Esophagus muscularis mucosa (tissue), 4 donors: ENCODE measurements at places on chromosomes 1 and 21. TPM values are rescaled to one million over a fixed set of nuclear protein-coding genes. Genes with fewer than 3 reads are reported as not detected.

FCGR2B gene
- total RNA-seq: 39.8 TPM

FCGR3A gene
- 8.6 TPM for total RNA-seq

RALGPS2 gene
- total RNA-seq: 18.8 TPM

HMGN2 gene
- total RNA-seq: 205 TPM

SLC5A9 gene
- 1.3 TPM for total RNA-seq

PDE9A gene
- total RNA-seq: 46.4 TPM

- no peak overlapping the region for H3K27ac ChIP-seq
- no peak overlapping the region for H3K4me3 ChIP-seq
- no peaks in the 10 kb centered on the region for H3K36me3 ChIP-seq
- peaks cover 9% of the 10 kb centered on the region for H3K4me1 ChIP-seq
- H3K27me3 ChIP-seq: no peaks in the 10 kb centered on the region
Observed at GRCh38 chr1:217224201-217224600, 406.7 kb downstream of the GPATCH2 start.

- no peaks in the 10 kb centered on the region for H3K27me3 ChIP-seq
- no peak overlapping the region for H3K27ac ChIP-seq
- no peaks in the 10 kb centered on the region for H3K36me3 ChIP-seq
- DNase-seq: no peak
- H3K4me1 ChIP-seq: no peaks in the 10 kb centered on the region
Observed at GRCh38 chr1:200211157-200211556, 183.6 kb downstream of the NR5A2 start.

DNA sequence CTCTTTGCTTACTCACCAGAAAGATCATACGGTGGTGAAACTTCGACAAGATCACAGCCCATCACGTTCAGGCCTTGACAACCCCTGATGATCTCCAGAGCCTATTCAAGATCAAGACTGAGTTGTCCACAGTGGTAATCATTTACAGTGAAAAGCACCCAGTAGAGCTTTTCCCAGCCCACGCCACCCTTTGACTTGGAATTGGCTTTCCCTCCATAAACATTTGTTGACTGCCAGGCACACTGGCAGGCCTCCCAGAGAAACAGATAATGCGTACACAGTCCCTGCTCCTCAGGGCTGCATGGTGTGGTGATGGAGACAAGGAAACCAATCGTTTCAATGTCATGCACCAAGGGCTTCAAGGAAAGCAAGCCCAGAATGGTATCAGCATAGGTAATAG lies 10.1 kb downstream of the AGMAT start:
- peaks cover 13% of the 10 kb centered on the region for H3K36me3 ChIP-seq
- peaks cover 5% of the 10 kb centered on the region for H3K4me1 ChIP-seq
- H3K4me3 ChIP-seq: no peak overlapping the region
- DNase-seq: no peak
- H3K27me3 ChIP-seq: no peaks in the 10 kb centered on the region

GRCh38 chr1:66381621-66382275 lies 152.2 kb upstream of the SGIP1 start:
- H3K36me3 ChIP-seq: no peaks in the 10 kb centered on the region
- no peak overlapping the region for H3K27ac ChIP-seq
- H3K4me1 ChIP-seq: no peaks in the 10 kb centered on the region
- H3K27me3 ChIP-seq: no peaks in the 10 kb centered on the region
- H3K4me3 ChIP-seq: no peak overlapping the region

- H3K36me3 ChIP-seq: no peaks in the 10 kb centered on the region
- H3K4me3 ChIP-seq: no peak overlapping the region
- no peak overlapping the region for H3K27ac ChIP-seq
- peaks cover 58% of the 10 kb centered on the region for H3K4me1 ChIP-seq
Observed at GRCh38 chr1:27113861-27114260, 41.1 kb downstream of the SLC9A1 start.

- H3K27me3 ChIP-seq: peaks cover 70% of the 10 kb centered on the region
- H3K4me1 ChIP-seq: no peaks in the 10 kb centered on the region
- H3K27ac ChIP-seq: no peak overlapping the region
- H3K36me3 ChIP-seq: no peaks in the 10 kb centered on the region
- no peak for DNase-seq
- H3K4me3 ChIP-seq: no peak overlapping the region
Observed at GRCh38 chr1:228362141-228362883, 44.3 kb downstream of the TRIM11 start.

DNA sequence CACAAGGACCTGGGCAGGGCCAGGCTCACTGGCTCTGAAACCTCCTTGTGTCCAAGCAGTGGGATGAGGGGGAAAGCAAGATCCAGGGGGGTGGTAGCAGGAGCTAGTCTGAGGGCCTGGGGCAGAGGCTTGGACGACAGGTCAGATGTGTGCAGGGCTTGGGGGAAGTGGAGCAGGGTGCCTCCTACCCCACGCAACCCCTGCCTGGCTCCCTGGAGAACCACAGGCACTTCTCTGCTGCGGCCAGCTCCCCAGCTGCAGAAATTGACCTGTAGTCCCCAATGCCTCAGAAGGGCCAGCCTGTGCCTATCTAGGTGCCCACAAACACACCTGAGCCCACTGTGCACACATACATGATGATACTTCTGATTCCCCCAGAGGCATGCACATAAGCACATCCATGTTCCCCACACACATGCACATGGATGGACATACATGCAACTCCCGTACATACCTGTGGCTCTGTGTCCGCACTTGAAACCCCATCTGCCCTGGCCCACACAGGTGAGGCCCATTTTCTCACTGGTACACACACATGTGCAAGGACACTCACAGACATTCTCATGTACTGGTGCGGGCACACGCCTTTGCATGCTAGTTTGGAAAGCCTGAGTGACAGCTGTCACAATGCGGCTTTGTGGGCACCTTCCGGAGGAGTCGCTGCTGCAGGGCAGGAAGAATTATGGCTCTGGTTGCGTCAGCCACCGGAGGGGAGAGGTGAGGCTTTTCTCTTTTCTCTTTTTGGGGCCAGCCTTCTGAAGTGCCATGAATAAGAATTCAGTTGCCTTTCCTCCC lies 247.2 kb upstream of the CSF3R start:
- no peak overlapping the region for H3K4me3 ChIP-seq
- no peaks in the 10 kb centered on the region for H3K27me3 ChIP-seq
- no peak overlapping the region for H3K27ac ChIP-seq
- no peaks in the 10 kb centered on the region for H3K4me1 ChIP-seq
- H3K36me3 ChIP-seq: no peaks in the 10 kb centered on the region

DNA sequence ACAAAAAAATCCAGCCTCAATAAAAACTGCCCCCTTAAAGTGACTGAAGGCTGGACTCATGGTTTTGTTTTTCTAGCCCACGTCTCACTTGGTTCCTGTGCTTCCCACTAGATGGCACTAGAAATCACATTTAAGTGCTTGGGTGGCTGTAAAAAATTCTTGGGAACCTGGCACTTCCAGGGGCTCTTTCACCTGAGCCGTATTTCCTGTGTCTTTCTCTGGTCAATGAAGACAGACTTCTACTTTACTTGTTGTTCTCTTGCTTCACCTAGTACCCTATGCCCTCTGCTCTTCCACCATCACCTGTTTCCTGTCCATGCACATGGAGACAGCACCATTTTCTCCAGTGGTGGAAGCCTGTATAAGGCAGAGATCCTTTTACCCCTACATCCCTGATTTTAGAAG lies 20.0 kb downstream of the METTL13 start:
- no peaks in the 10 kb centered on the region for H3K4me1 ChIP-seq
- no peaks in the 10 kb centered on the region for H3K27me3 ChIP-seq
- H3K27ac ChIP-seq: no peak overlapping the region
- no peak for DNase-seq
